ENCODE measurements at places on chromosomes 3 and 15. TPM values are rescaled to one million over a fixed set of nuclear protein-coding genes. Genes with fewer than 3 reads are reported as not detected.

DNA sequence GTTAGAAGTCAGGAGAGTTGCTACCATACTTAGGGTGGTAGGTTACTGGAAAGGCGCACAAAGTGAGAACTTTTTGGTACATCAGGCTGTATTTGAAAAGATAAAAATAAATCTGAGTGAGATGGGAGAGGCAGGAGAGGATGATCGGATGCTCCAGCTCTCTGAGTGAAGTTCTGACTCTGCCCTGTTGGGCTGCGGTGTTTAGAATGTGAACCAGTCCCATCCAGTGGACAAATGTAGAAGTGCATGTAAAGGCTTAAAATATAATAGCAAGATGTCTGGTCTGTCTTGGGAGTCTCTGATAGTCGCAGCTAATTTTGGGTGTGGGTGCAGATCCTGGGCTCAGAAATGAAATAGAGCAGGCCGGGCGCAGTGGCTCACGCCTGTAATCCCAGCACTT, 30.4 kb downstream of the ACKR2 start:
- DNase-seq: peak; percentile 54

- no peak for DNase-seq
These were observed 101.2 kb downstream of the TLE3 start for GRCh38 chr15:69996321-69997160.

GRCh38 chr15:90015749-90016148, 14.6 kb downstream of the ZNF710 start:
- no peak for DNase-seq

- DNase-seq: no peak
These were observed 9.4 kb upstream of the SMCO1 start for GRCh38 chr3:196524527-196524926.

DNA sequence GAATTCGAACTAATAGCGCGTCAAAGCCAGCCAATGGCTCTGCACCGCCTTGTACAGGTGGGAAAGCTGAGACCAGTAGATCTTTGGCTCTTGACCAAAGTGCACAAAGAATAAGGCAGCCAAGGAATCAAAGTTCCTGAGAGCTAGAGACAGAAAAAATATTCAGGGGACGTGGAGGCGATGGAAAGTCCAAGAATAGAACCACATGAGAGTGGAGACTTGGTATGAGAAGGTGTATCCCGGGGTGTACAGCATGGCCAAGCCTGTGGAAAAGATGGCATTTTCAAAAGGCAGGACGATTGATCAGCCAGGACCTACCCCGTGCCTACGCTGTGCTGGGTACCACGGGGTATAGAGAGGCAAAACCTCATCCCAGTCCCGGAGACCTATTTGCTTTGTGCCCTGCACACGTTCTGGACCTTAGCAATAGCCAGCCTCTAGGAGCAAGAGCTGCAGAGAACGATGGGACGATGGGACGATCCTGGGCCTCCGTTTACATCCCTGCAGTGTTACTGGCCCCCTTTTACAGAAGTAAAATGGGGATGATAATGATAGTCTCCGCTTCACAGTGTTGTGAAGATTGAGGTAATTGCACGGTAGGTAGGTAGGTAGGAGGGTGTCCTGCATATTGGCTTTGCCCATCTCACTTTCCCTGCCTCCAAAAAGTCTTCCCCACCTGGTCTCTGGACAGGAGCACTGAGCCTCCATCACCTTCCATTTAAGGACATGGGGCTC, 583 bp upstream of the RBSN start:
- DNase-seq: no peak

DNA sequence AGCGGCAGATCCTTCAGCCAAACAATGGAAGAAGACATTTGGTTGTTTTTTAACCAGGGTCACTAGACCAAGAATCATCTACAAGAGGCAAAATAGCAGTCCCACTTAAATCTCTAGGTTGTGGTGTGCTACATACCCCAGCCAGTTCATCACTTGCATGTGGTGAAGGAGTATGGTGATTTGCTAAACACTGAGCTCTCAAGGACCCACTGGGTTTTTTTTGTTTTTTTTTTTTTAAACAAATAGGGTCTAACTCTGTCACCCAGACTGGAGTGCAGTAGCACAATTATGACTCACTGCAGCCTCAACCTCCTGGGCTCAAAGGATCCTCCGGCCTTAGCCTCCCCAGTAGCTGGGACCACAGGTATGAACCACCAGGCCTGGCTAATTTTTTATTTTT, 508.0 kb downstream of the FOXP1 start:
- no peak for DNase-seq

GRCh38 chr3:69847303-69847702, 108.0 kb downstream of the MITF start:
- no peak for DNase-seq

DNA sequence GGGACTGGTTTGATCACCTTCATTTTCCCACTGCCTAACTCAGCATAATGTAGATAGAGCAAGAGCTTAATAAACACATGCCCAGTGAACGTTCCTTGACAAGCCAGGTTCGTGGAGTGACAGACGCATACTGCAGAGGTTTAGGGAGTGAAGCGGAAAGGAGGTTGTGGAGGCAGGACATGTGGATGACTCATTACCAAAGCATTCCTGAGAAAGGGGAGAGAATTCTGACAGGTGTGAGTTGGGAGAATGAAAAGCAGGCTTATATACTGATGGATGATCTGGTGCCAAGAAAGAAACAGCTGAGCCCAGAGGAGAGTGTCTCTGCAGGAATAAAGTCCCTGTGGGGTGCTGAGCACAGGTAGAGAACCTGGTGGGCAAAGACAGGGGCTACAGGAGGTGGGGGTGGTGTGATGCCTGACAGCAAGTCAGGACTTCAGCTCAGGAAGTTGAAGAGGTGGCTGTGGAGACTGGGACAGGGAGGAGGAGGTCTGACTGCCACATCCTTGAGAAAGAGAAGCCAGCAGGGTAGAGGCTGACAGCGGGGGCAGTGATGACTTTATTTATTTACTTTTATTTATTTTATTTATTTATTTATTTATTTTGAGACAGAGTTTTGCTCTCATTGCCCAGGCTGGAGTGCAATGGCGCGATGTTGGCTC, 2.4 kb upstream of the RPL29 start:
- no peak for DNase-seq

TICRR gene
- 5.2 TPM for total RNA-seq

ALDH1A3 gene
- 1.9 TPM for total RNA-seq
